ENCODE measurements at places on chromosomes 7 and 10.
A peak's percentile ranks its signal among the peaks of the same experiment; 100 is the strongest.

DNA sequence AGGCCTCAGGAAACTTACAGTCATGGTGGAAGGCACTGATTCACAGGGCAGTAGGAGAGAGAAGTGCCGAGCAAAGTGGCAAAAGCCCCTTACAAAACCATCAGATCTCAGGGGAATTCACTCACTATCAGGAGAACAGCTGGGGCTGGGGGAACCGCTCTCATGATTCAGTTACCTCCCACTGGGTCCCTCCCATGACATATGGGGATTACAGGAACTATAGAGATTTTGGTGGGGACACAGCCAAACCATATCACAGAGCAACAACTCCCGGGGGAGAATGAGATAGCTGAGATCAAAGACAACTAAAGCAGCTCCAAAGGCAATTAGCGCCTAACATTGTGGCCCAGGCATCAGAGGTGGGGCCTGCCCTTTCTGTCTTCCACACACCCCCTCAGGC is 85.4 kb upstream of the VOPP1 start:
- no peak for DNase-seq

DNA sequence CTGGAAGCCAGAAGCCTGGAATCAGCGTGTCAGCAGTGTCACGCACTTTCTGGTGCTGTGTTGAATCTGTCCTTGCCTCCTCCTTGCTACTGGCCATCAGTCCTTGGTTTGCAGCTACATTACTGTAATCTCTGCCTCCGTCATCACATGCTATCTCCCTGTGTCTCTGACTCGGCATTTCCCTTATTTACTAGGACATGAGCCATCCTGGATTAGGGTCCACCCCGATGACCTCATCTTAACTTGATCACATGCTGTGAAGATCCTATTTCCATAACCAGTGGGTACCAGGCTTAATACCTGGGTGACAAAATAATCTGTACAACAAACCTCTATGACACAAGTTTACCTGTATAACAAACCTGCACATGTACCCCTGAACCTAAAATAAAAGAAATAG is 518.0 kb upstream of the KLF6 start:
- no peak for DNase-seq

GRCh38 chr10:95421782-95422181 is 131.0 kb upstream of the PDLIM1 start:
- no peak for DNase-seq

- DNase-seq = no peak
Measured at GRCh38 chr10:118669020-118669791, 73.8 kb upstream of the PRLHR start.

- peak; percentile 33 for DNase-seq
Measured at GRCh38 chr7:29105752-29106668, 40.3 kb downstream of the CPVL start.

GRCh38 chr10:11529276-11529903 is 82.1 kb downstream of the USP6NL start:
- DNase-seq = no peak

GRCh38 chr10:46323176-46323575 is 36.4 kb downstream of the ANTXRL start:
- DNase-seq = no peak

- no peak for DNase-seq
Measured at GRCh38 chr7:9083837-9084236, 650.4 kb downstream of the NXPH1 start.

GRCh38 chr7:29214056-29214455 is 19.5 kb downstream of the CHN2 start:
- no peak for DNase-seq

DNA sequence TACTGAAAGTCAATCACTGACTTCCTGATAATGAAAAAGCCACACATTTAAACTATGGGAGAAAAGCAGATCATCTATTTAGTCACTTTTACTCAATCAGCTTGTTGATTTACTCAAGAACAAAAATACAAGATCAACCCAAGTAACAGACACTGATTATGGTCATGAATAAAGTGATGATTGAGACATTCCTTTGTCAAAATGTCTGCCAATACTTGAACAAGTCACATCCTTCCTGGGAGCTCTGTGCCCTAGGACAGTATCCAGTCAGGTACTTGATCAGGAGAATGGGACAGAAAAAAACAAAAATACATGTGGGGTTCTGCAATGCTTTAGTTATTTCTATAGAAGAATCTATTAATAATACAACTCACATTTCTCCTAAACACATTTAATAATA is 150.0 kb upstream of the NEBL start:
- no peak for DNase-seq

DNA sequence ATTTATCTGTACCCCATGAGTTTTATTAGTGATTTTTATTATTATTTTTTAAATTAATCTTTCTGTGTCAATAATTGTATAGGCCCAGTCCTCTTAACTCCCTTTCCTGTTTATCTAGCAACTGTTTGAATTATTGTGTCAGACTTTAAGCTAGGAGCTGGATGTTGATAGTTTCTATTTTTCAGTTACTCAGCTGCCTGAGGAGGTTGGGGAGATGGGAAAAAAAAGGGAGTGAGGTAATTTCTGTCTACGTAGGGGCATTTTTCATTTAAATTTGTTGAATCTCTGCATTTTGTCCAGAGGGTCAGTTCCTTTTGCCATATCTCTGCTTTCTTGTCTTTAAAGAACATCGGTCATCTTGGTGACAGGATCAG is 5.0 kb upstream of the ZNF518A start:
- no peak for DNase-seq

DNA sequence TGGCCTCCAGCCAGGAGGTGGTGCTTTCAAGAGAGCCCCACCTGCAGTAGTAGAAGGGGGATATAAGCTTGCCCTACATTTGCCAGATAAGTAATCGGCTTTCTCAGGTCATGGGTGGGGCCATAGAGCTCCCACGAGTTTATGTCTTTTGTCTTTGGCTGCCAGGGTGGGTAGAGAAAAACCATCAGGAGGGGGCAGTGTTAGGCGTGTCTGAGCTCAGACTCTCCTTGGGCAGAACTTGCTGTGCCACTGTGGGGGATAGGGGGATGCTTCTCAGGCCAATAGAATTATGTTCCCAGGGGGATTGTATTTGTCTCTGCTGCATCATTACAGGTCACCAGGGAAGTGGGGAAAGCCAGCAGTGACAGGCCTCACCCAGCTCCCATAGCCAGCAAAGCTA is 12.3 kb upstream of the MRPS33 start:
- no peak for DNase-seq

DNA sequence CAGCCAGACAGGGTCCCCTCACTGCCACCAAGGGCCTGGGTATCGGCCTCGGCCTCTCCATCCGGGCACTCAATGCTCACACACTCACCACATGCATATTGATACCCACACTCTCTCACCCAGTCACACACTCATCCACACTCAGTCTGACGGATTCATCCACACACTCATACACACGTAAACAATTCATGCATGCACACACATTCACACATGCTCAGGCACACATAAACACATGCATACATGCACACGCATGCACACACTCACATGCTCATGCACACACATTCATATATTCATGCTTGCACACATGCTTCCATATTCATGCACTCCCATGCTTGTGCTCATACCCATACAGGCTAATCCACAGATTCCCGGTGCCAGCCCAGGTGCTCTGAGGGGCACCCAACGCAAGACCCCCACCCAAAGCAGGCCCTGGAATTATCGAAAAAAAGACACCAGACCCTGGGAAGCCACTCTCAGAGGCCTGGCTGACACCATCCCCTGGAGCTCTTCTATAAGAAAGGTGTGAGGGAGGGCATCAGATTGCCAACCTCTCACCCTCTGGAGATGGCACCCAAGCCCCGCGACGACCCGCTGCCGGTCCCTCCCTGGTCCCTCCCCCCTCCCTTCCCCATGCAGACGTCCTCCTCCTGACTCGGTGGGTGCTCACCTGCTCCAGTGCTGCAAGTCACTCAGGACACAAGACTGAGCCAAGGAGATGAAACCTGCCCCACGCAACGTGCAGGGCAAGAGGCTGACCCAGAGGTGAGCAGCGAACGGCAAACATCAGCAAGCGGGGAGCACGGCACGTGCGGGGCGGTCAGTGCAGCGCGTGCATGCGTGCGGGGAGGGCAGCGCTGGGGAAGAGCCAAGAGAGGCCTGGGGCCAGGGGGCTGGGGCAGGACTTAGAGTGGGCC is 15.2 kb downstream of the STK32C start:
- no peak for DNase-seq

GRCh38 chr10:44589944-44590449 is 205.1 kb upstream of the CXCL12 start:
- DNase-seq = no peak

- DNase-seq = no peak
Measured at GRCh38 chr7:17159500-17160037, 138.9 kb upstream of the AHR start.

GRCh38 chr7:10821156-10821555 is 152.5 kb upstream of the PHF14 start:
- no peak for DNase-seq

DNA sequence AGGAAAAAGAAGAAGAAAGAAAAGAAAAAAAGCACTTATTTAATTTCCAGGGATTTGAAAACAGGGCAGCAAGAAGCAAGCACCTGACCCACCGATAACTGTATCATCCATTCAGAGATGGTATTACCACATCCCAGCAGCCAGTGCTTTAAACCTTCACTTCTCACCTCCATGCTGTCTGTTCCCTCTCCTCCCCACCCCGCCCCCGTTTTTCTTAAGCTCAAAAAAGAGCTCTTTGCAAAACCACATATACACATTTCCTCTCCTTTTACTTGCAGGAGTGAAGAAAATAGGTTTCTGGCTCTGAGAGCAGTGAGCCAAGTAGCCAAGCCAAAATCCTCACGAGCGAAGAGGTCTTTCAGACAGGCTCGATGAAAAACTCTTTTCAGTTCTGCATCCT is 2.2 kb downstream of the STOX1 start:
- peak; percentile 10 for DNase-seq

- no peak for DNase-seq
Measured at GRCh38 chr10:113058523-113059370, 108.7 kb downstream of the TCF7L2 start.

DNA sequence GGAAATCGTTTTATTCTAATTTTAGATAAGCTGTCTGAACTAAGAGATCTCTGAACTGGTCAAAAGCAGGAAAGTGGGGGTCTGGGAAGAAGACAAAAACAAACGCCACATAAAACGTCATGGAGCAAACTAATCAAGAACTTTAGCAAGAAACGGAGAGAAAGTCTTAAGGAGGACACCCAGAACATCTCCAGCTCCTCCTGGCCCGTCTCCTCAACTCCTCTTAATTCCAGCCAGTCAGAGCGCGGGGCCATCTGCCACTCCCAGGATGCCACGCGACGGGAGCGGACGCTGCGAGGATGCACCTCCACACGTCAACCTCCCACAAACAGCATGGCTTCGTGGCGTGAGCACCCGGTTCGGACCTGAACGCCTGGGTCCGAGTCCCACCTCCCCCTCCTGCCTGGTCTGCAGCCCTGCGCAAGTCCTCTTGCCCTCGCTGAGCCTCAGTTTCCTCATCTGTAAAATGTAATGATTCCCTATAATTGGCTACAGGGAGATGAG is 598 bp downstream of the MMS19 start:
- peak; percentile 79 for DNase-seq

DNA sequence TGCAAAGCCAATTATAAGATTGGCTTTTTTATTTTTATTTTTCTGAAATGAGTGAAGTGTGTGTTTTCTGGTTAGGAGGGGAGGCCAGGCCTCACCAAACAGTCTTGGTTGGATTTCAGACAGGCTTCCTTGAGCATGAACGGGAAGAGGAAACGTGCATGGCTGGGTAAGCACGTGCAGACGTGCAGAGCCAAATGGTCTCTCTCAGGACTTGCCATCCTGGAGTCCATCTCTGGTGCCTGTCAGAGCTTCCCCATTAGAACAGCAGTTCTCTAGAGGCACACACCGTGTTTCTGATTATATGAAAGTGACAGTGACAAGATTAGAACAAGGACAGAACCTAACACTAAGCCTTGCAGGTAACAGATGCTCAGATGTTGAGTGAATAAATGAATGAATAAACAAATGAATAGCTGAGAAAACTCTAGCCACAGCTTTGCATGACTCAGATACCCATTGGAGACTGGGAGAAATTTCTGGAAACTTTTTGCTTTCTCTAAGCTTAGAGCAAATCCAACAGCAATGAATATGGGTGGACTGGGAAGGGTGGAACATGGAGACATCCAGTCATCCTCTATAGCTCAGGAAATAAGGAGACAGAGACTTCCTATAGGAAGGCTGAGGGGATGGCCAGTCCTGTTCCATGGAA is 11.8 kb upstream of the CALD1 start:
- no peak for DNase-seq

DNA sequence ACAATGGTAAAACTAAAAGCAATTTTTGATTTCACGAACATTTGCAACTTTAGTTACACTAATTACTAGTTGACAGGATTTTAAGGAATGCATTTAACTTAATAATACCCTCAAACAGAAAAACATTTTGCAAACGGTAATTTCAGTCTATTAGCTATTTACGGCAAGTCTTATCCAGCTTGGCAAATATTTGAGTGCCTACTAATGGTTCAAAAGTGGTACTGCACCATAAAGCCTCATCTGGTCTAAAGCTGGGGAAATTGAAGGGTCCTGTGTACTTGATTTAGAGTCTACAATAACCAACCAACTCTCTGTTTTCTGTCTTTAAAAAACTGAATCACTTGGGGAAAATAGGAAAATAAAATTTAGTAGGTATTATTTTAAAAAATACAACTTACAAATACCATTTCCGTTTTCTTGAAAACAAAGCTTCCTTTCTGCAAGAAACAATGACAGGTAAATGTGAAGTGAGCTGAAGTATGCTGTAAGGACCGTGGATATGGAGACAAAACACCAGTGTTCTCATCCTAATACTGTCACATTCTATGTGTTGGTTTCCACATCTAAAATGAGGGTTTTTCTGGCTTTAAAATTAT is 142.3 kb downstream of the VPS50 start:
- no peak for DNase-seq

DNA sequence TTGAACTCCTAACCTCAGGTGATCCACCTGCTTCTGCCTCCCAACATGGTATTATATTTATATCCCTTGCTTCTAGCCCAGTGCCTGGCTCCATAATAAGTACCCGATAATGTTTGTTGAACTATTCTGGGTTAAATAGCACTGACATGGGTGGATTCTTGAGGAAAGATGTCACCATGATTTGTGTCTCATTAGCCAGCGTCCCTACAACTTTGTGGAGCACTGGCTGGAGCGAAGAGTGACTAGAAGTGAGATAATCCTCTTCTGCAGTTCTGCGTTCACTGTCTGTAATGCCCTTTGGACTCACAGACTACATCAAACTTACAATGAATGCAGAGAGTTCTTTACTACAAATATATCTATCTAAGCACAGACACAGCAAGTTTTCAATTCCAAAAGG is 16.9 kb upstream of the AKR1E2 start:
- no peak for DNase-seq

DNA sequence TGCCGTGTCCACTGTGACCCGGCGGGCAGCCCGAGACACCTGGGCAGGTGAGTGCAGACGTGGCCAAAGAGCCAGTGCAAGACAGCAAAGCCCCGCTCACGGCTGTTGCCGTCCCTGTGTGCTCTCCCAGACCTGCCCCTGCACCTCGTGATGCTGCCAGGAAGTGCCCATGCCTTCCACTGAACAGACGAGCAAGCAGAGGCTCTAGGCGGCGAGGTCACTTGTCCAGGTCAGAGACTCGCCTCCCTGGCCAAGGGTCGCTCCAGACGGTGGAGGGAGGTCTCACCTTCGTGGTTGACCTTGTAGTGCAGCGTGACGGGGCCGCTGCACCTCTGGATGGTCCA is 78.2 kb upstream of the GNA12 start:
- DNase-seq = no peak
